ENCODE measurements at places on chromosomes 6 and 20. TPM values are rescaled to one million over a fixed set of nuclear protein-coding genes. Genes with fewer than 3 reads are reported as not detected.

- DNase-seq, result no peak
Measured at GRCh38 chr20:48017992-48018391, 232.7 kb upstream of the SULF2 start.

GRCh38 chr6:166955865-166956443, 396 bp downstream of the RNASET2 start:
- no peak for DNase-seq

The CCDC170 gene
- 2.6 TPM for total RNA-seq

- no peak for DNase-seq
Measured at GRCh38 chr20:12243327-12243726, 325.6 kb downstream of the BTBD3 start.
